ENCODE measurements at places on chromosomes 4 and X.

- DNase-seq, result no peak
Observed at GRCh38 chr4:31059753-31060522, 339.8 kb downstream of the PCDH7 start.

DNA sequence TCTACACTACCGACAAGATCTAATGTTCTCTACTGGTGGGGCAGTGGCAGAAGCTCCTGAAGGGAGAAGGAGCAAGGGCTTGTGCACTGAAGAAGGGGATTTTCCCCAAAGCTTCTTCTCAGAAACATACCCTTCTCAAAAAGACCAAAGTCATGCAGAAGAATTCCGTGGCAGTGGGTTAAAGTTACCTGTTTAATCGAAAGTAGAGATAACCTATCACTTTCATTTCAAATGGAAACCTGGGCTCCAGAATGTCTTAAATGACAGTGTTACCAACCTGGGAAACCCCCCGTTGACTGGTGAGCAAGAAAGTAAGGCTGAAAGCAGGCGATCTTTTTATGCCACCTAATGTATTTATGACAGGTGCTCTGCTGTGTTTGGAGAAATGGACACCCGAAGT is 92.5 kb upstream of the TEX13D start:
- DNase-seq, result no peak

DNA sequence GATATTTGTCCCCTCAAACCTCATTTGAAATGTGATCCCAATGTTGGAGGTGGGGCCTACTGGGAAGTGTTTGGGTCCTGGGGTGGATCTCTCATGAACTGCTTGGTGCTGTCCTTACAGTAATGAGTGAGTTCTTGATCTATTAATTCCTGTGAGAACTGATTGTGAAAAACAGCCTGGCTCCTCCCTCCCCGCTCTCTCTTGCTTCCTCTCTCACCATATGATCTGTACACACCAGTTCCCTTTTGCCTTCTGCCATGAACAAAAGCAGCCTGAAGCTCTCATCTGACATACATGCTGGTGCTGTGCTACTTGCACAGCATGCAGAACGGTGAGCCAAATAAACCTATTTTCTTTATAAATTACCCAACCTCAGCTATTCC is 11.2 kb upstream of the YIPF7 start:
- DNase-seq, result no peak

- DNase-seq, result no peak
Observed at GRCh38 chr4:181030961-181031360, 1212.2 kb upstream of the TENM3 start.

GRCh38 chr4:142528433-142528832 is 317.7 kb downstream of the INPP4B start:
- no peak for DNase-seq

DNA sequence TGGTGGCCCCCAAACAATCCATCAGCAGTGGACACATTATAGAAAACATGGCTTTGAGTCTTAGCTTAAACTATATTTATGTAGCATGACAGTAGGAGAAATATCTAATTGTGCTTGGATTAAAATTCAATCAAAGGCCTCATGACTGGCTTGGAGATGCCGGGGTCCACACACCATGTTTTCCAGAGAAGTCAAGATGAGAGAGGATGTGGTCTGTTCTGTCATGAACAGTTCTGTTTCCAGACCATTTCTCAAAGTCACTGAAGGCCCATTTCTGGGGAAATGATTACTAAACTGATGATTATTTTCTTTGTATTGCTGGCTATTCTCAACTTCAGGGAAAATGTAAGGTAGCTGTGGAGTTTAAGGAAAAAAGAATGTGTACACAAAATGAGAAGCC is 76.3 kb downstream of the C4orf51 start:
- no peak for DNase-seq

GRCh38 chr4:125992891-125993290 is 678.1 kb downstream of the FAT4 start:
- DNase-seq, result no peak

DNA sequence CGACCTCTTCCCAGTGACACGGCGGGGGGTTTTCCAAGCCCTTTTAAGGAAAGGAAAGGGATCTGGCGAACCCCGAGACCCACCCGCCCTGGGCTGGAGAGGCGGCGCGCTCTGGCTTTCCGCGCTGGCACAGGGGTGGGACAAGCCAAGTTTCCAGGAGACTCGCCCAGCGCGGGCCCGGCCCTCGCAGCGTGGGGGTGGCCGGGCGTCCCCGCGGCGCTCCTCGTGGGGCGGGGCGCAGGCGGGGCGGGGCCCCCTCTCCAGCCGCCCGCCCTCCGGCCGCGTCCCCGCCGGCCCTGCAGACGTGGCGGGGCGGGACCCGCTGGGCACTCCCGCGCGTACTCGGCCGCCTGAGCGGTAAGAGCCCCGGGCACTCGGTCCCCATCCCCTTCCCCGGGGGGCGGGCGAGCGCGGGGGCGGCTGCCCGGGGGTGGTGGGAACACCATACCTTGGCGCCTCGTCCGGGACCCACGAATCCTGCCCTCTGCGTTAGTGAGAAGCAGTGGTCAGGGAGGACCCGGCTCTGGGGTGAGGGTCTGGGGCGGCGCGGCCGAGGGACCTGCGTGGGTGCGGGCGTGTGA is at the start of gene FAM114A1:
Gene FAM114A1 (plus strand): TSS at position 329 of the 581 bp plus-strand sequence. CDS start 10,273 bp downstream, outside the sequence.
- DNase-seq, result peak; percentile 74

- DNase-seq, result peak; percentile 2
Observed at GRCh38 chrX:122238801-122239200, 945.3 kb upstream of the GRIA3 start.

DNA sequence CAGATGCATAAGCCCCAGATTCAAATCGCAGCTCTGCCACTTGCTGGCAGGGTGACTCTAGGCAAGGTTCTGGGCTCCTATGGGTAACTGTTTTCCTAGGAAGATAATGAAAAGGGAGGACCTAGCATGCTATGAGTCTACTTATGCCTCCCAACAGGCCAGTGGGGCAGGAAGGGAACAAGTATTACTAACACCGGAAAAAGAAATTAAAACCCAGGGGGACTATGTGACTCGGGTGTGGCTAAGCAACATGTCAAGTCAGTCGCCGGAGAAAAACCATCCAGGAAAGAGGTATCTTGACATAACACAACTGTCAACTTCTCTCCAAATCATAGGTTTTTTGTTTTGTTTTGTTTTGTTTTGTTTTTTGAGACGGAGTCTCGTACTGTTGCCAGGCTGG is 45.5 kb upstream of the RBPJ start:
- DNase-seq, result no peak

DNA sequence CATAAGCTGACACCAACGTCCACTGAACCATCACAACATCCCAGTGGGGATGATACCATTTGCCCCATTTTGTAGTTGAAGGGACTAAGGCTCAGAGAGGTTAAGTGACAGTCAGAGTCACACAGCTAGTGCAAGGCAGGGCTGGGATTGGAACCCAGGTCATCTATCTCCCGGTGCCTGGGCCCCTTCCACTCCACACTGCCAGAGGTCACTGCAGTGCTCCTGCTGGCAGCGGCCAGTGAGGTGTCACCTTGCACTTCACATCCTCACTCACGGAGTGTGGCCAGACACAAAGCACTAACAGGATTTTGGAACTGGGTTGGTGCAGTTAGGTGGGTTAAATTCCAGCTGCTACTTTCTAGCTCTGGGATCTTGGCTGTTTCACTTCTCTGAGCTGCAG is 118.7 kb downstream of the ENPP6 start:
- no peak for DNase-seq

DNA sequence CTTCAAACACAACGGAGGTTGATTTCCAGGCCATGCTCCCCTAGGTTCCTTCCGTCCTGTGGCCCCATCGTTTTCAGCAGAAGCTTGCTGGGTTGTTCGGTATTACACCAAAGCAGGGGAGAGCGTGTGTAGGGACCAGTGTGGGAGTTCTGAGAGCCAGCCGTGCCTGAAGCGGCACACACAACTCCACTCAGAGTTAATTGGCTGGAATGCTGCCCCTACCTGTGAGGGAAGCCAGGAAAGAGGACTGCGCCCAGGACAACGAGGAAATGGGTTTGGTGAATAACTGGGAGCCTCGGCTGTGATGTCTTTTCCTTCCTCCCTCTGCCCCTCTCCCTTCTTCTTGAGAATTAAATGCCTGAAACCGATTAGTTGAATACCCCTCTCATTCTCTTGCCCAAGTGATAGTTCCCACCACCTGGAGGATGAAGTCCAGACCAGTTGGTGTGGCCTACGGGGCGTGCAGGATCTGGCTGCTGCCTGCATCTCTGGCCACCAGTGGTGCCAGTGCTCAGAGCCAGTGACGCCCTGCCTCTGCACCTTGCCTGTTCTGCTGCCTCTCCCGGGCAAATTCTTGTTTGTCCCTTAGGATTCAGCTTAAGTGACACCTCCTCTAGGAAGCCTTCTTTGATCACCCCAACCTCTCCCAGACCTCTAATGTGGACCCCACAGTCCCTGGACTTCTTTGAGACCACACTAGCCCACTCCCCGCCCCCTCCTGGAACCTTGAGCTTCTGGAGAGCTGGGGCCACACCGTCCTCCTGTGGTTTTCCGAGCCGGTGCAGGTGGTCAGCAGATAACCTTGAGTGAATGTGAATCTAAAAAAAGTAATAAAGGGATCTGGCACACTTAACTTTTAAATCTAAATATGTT is 33.6 kb downstream of the TBC1D14 start:
- no peak for DNase-seq

DNA sequence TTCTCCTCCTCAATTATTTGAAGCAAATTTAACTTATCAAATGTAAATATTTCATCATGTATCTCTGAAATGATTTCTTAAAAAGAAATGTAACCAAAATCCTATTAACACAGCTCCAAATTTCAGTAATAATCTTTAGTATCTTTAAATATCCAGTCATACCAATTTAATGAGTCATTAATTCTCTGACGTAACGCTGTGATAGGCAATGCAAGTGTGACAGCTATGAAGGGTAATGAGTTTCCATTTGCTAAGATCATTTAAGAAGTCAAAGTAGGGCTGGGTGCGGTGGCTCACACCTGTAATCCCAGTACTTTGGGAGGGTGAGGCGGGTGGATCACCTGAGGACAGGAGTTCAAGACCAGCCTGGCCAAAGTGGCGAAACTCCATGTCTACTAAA is 15.6 kb downstream of the RPS3A start:
- no peak for DNase-seq

DNA sequence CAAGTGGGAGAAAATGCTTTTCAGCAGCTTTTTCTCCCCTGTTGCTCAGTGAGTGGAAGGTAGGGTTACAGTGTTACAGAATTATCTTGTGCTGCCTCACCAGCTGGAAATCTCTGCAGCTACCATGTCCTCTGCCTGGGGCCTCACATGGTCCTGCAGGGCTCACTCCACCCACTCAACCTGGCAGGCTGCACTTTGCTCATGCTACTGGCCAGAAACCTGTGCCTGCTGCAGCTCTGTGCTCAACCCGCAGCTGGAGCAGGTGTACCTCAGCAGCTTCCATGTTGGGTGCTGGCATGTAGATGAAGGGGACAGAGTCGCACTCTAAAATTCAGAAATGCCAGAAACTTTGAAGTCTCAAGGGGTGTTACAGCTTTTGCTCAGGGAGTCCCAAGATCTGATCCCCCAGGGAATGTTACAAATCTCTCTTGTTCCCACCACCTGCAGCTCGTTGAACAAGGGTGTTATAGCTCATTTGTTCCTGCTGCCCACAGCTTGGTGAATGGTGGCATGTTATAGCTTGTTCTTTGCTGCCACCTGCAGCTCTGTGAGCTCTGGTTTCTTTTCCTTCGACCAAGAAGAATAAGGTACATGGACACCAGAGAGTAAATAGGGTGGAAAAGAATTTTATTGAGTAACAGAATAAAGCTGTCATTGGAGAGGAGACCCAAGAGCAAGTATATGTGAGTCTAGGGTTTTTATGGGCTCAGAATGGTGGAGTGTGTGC is 845.8 kb downstream of the TECRL start:
- no peak for DNase-seq

GRCh38 chr4:132956962-132957361 is 192.1 kb upstream of the PCDH10 start:
- no peak for DNase-seq

DNA sequence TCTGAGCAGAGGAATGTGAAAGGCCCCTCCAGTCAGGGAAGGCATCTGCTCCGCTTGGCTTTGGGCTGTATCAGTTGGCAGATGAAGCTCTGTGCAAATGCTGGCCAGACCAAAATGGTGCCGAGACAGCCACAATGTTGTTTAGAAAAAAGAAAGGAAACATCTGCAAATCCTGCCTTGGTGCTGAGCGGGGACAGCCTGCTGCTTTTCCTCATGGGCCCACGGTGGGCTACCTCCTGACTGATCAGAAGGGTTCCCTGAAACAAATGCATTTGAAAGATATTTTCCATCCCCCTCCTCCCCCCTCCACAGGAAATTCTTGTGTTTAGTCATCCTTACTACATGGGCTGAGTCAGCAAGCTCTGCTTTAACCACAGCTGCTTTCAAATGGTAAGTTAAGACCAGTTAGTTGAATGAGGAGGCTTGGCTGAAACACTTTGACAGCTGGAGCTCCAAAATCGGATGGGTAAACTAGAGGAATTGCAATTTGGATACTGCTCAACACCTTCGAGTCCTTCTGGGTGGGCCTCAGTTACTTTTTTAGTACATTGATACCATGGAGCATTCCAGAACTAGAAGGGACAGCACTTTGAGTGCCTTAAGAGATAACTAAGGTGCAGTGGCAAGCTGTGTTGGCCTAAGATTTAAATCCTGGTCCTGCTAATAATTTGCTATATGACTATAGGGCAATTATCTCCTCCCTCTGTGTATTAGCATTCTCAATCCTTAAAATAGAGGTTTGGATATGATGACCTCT is 36.0 kb downstream of the PLAC1 start:
- DNase-seq, result no peak

GRCh38 chr4:10529291-10530136 is 72.3 kb upstream of the ZNF518B start:
- no peak for DNase-seq

DNA sequence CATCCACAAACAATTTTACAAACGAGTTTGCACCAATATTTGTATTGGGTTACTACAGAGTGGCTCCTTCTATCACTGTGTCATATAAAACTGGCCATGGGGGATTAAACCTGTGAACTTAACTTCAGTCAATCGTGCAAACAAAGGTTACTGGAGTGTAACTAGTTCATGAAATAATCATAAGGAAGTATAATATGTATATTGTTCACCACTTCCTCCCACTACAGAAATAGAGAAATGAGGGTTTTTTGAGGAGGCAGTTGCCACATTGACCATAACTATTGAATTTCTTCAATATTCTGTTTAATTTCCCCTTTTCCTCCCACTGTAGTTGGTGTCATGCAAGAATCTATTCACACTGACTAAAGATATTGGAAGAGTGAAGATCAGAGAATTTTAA is at the start of gene GPR82:
Gene GPR82 (plus strand): TSS at position 356 of the 400 bp plus-strand sequence. CDS start 2,846 bp downstream, outside the sequence.
- no peak for DNase-seq

DNA sequence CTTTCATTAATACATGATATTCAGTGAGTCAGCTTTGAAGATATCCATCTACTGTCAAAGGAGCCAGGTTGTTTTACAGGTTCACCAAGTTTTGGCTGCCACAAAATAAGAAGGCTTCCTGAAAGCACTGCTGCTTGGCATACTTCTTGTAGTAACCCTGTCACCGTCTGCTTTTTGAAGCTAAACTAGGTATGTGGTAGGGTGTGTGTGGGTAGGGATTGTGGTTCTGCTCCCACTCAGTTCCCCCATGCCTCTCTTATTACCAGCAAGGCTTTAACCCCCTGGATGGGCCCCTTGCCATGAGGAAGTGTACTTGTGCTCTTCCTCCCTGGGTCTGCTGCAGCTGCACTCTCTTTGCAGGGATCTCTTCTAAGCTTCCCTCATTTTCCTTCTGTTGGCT is 191.2 kb downstream of the BANK1 start:
- no peak for DNase-seq

- DNase-seq, result no peak
Observed at GRCh38 chr4:178937130-178937529, 1494.9 kb upstream of the AGA start.

All from GM04504 (cell line).